ENCODE measurements at places on chromosomes 16 and 17.

GRCh38 chr17:74763565-74764387 is 12.4 kb downstream of the NAT9 start:
- no peak for DNase-seq

DNA sequence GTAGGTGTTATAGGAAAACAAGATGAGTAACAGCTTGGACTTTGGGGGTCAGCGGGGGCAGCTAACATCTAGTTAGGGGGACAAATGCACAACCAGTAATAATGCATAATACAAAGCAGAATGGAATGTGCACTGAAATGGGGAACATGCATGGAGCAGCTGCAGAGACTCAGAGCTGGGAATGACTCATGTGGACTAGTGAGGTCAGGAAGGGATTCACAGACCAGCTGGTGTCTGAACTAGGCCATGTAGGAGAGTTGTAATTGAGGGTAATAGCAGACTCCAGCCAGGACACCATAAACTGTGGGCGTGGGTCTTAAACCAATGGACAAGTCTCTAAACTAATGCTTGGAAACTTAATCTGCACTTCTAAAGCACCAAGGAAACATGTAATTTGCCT is 176.8 kb upstream of the ASIC2 start:
- DNase-seq, result no peak

GRCh38 chr16:19645557-19645981 is 72.5 kb downstream of the KNOP1 start:
- no peak for DNase-seq

- DNase-seq, result no peak
These were observed 525.6 kb downstream of the MAF start for GRCh38 chr16:79074951-79075350.

DNA sequence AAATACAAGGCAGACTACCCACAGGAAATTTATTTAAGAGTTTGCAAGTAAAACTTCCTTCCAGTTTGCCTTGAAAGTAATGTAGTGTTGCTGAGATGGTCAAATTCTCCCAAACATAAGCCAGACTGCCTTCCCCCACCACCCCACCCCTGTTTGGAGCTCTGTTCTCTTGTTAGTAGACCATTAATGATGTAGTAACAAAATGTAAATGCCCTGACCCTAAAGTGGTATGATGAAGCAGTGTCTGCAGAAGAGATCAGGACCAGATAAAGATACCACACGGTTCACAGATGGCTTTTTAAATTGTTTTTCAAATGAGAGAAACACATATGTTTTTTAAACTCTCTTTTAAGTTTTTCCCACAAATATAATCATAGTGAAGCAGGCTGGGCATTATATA is 136.4 kb upstream of the TMEM97 start:
- DNase-seq, result peak; percentile 62

- no peak for DNase-seq
These were observed 36.4 kb upstream of the CDC42EP4 start for GRCh38 chr17:73348018-73348828.

- no peak for DNase-seq
These were observed 268.7 kb upstream of the CDH5 start for GRCh38 chr16:66097751-66098150.
